ENCODE measurements at places on chromosomes 6 and 20. TPM values are rescaled to one million over a fixed set of nuclear protein-coding genes. Genes with fewer than 3 reads are reported as not detected.

ADIG gene
- not detected for total RNA-seq

TMEM217 gene
- 13.0 TPM for total RNA-seq

TINAG gene
- total RNA-seq: 16.5 TPM

PACRG gene
- not detected for total RNA-seq

MYL9 gene
- total RNA-seq: 3.5 TPM

PI3 gene
- 0.55 TPM for total RNA-seq

NHSL1 gene
- total RNA-seq: 11.8 TPM

- DNase-seq: no peak
Observed at GRCh38 chr6:111015389-111016124, 33.7 kb downstream of the RPF2 start.

GRCh38 chr6:113893866-113894265, 36.7 kb downstream of the MARCKS start:
- DNase-seq: no peak

DNA sequence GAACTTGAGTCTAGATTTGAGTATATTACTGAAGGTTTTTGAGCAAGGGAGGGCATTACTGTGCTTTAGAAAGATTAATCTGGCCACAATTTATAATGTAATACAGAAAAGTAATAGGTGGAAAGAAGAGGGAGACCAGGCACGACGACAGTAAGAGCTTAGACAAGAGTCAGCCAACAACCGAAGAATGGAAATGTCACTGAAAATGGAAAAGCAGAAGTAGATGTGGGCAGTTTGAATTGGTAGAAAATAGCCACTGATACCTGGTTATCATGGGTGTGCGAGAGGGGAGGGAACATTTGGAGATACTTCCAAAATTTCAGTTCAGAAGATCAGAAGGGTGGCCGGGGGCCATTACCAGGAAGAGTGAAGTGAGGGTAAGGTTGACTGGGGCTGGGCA, 339.1 kb downstream of the UTRN start:
- DNase-seq: no peak

GRCh38 chr20:137668-138490, 4.5 kb upstream of the DEFB126 start:
- DNase-seq: no peak

DNA sequence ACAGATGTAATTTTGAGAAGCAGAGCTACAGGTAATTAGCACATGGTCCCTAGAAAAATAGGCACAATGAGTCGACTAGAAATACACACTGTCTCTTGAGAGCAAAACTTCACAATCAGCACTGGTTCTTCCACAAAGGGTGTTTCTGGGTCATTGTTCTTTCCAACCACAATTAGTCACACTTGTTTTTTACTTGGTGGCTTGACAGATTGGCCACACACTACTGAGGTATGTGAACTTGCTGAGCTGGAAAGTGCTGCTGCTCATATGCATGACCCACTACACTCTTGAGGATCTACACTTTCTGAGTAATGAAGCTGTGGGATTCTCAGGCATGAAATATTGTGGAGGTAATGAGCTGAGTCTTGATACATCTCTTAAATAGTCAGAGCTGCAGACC, 347.7 kb downstream of the BCKDHB start:
- peak; percentile 100 for DNase-seq

DNA sequence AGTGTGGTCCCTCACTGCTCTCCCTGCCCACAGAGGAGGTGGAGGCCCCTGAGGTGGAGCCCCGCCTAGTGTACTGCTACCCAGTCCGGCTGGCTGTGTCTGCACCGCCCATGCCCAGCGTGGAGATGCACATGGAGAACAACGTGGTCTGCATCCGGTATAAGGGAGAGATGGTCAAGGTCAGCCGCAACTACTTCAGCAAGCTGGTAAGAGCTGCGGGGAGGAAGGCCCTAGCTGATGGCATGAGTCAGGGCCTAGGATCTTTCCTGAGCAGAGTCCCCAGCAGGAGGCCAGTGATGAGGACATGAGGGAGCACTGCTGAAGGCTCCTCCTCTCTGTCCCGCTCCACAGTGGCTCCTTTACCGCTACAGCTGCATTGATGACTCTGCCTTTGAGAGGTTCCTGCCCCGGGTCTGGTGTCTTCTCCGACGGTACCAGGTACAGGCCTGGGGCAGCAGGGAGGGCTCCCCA, 11.2 kb downstream of the PCIF1 start:
- no peak for DNase-seq

- DNase-seq: no peak
Observed at GRCh38 chr20:658202-658601, 5.2 kb upstream of the SRXN1 start.

- no peak for DNase-seq
Observed at GRCh38 chr6:137097526-137097925, 52.8 kb upstream of the IL20RA start.

Data from renal cortical epithelial cell (primary cell).